Muscle of leg (tissue), 16 donors: ENCODE measurements at places on chromosomes 13 and 19.

DNA sequence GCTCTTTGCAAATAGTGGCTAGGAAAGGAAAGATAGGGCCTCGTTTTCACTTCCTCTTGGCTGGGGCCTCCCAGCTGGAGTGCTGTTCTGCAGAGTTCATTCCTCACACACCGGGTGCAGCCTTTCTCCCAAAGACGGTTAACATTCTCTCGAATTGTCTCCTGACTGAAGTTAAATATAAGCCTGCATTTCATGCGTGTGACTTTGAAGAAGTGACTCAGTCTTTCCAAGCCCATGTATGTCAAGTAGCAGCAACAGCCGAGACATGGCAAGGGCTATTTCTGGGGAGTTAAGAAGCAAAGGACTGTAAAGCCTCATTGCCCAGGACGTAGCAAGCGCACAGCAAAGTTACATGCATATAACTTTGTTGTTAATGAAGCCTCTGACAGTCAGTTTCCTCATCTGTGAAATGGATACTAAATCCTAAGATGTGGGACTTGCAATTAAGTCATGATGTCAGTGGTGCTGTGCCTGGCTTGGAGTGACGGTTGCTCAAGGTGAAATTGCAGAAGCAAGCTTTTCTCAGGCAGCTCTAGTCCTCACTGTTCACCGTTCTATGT, 502.4 kb downstream of the MYO16 start:
- peak; percentile 86 for DNase-seq

- no peak for DNase-seq
Observed at GRCh38 chr19:48514123-48514458, 2.5 kb upstream of the LMTK3 start.

GRCh38 chr19:34345947-34346351, 19.0 kb upstream of the GPI start:
- DNase-seq = no peak

- no peak for DNase-seq
Observed at GRCh38 chr13:21960108-21960507, 289.2 kb downstream of the FGF9 start.

DNA sequence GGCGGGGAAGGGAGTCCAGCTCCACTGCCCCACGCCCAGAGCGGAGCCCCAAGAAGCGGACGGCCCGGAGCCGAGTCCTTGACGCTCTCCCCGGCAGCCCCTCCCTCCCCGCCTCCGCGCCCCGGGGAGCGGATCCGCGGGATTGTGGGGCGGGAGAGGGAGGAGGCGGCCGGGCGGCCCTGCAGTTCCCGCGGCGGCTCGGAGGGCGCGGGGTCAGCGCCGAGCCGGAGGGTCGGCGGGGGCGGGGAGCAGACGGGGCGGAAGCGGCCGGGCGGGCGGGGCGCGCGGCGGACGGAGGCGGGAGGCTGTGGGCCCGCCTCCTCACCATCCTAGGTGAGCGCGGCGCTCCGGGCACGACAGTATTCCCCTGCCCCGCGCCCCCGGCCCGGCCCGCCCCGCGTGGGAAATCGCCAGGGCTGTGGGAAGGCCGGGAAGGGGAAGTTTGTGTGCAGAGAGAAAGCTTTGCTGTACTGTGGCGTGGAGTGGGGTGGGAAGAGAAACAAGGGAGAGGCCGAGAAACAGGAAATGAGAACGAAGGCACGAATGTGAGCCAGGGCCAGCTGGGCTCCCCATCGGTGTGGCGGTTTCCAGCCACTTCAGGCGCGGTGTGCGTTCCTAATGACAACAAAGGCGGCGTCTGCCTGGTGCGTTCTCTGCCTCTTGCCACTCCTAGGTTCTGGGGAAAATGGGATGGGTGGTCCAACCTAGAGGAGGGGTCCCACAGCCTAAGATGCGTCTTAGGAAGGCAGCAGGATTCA, 1.3 kb upstream of the KLF12 start:
- peak; percentile 94 for DNase-seq

GRCh38 chr13:27472441-27472840, 22.1 kb upstream of the MTIF3 start:
- DNase-seq = no peak

DNA sequence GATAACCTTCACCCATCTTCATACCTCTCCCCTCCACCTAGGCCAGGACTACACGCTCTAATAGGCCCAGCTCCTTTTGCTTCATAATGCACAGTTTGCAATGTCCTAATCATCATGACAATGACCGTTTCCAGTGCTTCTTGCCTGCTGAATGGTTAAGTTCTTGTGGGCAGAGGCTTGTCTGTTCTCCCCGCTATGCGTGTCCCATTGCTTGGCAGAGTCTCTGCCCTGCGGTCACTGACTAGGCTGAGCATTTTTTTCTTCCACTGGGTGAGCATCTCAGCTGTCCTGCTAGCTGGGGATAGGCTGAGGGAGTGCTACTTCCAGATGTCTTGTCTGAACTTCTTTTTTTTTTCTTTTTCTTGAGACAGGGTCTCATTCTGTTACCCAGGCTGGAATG, 314.7 kb downstream of the UQCRFS1 start:
- no peak for DNase-seq

DNA sequence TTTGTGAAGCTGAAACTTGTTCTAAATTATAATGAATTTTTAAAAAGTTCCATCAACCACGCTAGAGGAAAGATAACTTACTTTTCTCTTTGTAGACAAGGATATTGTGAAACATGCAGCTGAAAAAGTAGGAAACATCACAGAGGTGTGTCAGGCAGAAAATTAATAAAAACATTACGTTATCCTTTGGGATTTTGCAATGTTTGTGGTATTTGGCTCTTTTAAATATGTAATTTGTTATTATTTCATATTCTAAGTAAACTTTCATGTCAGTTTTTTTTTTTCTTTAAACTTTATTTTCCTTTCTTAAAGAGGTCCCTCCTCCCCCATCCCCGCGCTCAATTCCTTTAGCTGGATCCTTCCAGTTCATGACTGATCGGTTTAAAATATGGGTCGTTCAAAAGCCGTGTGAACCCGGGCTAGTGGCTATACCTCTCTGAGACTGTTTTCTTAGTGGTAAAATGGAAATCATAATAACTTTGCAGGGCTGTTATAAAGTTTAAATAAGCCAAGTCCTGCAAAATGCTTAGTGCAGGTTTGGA, 740 bp upstream of the CCDC61 start:
- DNase-seq = no peak

GRCh38 chr19:39676004-39676403, 20.3 kb downstream of the LGALS16 start:
- DNase-seq = no peak

GRCh38 chr13:83503424-83503823, 378.9 kb downstream of the SLITRK1 start:
- no peak for DNase-seq

DNA sequence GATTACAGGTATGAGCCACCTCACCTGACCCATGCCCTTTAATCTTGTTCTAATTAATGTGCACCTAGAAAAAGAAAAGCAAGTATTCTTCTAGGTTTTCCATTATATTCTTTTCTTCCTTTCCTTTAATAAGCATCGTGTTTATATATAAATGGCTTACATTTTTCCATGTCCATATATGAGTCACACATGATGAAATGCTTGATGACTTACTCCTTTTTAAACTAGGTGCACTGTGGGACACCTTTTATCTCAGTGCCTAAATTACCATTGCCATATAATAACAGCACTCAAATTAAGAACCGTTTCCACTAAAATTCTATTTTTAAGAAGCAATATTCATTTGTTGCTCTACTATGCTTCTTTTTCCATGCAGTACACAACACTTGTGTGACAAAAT, 363.3 kb downstream of the LIG4 start:
- no peak for DNase-seq

DNA sequence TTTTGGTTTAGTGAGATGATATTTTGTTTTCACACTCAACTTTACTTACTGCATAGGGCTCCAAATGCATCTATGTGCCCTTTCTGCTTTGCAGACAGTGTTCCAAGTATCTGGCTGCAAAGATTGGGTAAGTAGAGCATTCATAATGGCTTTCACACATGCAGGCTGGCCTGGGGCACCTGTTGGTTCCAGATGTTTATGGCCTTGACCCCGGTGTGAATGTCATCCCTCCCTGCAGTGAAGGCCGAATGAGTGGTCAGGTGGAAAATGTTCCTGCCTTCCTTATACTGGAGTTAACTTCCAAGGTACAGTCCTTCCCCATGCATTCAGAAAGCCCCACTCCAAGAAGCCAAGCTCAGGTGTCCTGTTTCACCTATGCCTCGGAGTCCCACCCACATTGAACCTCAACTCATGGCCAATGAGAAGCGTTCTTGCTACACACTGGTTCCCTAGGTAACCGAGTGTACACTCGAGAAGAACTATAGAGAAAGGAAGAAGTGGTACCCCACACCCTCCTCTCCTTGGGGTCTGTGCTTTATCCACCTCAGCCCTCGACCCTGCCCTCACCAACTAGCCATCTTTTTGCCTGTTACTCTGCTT, 23.0 kb upstream of the ZNF536 start:
- no peak for DNase-seq

DNA sequence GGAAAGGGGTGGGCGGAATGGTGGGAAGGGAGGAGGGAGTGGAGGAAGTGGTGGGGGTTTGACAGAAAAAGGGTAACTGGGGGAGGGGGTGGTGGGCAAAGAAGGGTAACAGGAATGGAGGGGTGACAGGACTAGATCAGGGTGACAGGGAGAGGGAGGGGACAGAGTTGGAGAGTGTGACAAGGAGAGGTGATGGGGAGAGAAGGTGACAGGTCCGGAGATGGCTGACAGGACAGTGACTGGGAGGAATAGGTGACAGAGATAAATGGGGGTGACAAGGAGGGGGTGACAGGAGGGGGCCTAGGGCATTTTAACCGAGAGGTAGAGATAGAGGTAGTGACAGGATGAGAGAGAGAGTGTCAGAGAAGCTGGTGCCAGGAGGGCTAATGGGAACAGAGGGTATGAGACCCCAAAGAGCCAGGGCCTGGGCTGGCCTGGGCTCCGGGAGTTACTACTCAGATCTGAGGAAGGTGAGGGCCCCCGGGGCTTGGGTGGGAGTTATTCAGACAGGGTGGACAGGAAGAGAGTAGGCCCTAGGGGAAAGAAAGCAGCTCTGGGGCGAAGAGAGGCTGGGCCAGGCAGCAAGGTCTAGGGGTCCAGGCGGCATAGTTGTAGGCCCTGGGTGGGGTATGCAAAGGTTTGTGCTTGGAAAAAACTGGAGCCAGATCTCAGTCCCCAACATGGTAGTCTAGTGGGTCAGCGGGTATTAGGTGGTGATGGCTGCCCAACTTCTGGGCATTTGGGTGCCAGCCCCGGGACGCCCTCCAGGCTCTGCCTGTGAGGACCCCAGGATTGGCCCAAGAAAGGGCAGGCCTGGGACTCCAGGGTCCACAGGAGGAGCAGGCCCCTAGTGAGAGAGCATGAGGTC, 660 bp downstream of the CIC start:
- peak; percentile 39 for DNase-seq

GRCh38 chr19:13726323-13726722, 38.0 kb upstream of the MRI1 start:
- DNase-seq = no peak
